GOT3 (cell line): ENCODE measurements at places on chromosomes 16 and 17.

DNA sequence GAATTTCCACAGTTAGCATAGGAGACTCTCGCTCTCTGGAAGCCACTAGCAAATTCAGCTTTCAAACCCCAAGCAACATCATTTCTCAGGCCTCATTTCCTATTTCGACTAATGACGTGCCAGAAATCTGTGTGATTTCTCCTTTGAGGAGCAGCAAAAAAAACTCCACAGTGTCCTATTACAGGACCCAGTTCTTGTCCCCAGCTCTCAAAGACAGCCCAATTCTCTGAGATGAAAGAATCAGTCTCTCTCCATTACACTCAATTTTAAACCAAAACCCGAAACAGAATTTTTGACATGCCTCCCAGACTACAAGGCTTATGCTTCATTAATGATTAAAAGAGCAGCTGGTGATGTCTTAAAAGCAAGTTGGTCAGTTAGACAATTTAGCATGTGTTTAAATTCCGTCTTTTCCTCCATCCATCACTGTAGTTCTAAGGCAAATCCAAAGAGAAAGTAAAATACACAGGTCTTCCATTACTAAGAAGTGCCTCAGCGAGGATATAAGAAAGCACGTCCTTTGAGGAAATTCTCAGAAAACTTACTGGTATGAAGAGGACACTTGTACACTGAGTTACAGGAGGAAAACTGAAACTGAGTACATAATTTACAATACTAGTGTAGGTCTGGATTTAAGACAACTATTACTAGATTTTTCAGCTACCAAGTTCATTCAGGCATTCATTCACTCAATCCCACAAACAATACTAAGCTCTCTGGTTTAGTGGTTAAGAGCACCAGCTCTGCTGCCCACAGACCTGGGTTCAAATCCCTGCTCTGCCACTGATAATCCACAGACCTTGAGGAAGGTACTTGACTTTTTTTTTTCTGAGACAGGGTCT lies 12.5 kb downstream of the TOM1L2 start:
- no peak for DNase-seq

GRCh38 chr17:74217888-74218287 lies 4.5 kb downstream of the TTYH2 start:
- no peak for DNase-seq

- DNase-seq, result no peak
These were observed 8.6 kb downstream of the RIPOR1 start for GRCh38 chr16:67537270-67537635.

- no peak for DNase-seq
These were observed 248.5 kb downstream of the RBFOX1 start for GRCh38 chr16:7581175-7581574.

GRCh38 chr17:72733619-72734282 lies 358.7 kb downstream of the SLC39A11 start:
- no peak for DNase-seq

DNA sequence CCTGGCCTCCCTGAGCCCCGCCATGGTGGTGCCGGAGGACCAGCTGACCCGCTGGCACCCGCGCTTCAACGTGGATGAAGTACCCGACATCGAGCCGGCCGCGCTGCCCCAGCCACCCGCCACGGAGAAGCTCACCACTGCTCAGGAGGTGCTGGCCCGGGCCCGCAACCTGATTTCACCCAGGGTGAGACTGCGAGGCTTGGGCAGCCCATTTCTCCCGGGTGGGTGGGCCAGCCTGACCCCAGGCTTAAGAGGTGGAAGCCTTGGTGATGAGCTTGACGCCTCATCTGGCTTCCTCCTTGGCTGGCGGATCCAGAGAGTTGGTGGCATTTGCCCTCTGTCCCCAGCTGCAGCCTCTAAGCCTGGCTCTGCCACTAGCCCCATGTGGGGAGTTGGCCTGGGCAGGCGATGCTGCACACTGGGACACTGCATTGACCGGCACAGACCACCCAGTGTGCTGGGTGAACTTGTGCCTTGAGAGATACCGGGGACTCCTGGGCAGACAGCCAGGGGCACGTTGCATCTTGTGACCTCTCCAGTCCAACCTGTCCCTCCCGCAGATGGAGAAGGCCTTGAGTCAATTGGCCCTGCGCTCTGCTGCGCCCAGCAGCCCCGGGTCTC lies 3.0 kb downstream of the CDT1 start:
- no peak for DNase-seq

- DNase-seq, result no peak
These were observed 46.6 kb downstream of the MRM3 start for GRCh38 chr17:828761-829160.

GRCh38 chr17:43019418-43019817 lies 2.8 kb downstream of the VAT1 start:
- DNase-seq, result no peak

GRCh38 chr17:43018932-43019331 lies 3.3 kb downstream of the VAT1 start:
- DNase-seq, result no peak

- no peak for DNase-seq
These were observed 107.0 kb upstream of the RPL38 start for GRCh38 chr17:74096456-74096855.

DNA sequence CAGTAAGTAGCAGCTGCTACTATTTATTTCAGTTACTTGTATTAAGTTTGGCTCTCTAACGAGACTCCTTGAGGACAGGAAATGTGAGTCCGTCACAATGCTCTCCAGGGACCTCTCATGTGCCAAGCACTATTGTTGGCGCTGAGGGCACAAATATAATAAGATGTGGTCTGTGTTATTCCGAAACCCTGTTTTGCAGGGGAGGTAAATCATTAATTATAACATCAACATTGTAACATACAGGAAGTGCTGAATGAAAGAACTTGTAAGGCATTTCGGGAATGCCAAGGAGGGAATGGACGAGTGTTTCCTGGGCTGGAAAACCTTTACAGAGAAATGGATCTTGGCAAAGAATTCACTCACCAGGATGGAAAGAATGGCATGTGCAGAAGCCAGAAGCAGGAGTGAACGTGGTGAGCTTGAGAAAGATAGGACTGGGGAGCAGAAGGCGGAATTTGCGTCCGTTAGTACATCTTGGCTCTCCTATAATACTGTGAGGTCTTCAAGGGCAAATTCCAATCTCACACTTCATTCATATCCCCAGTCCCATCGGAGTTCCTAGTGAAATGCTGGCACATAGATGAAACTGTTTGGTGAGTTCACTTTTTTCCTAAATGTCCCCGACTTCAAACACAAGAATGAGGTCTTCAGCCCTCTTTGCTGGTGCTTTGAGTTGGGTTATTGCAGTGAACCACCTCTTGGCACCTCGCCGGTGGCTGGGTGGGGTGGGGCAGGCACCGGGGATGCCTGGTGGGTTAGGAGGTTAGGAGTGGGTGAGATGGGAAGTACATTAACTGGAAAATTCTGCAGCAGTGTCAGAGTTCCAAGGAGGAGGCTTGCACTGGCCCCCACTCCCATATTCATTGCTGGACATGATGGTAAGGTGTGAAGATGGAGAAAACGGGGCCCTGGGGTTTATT lies 11.5 kb downstream of the TAC4 start:
- no peak for DNase-seq

DNA sequence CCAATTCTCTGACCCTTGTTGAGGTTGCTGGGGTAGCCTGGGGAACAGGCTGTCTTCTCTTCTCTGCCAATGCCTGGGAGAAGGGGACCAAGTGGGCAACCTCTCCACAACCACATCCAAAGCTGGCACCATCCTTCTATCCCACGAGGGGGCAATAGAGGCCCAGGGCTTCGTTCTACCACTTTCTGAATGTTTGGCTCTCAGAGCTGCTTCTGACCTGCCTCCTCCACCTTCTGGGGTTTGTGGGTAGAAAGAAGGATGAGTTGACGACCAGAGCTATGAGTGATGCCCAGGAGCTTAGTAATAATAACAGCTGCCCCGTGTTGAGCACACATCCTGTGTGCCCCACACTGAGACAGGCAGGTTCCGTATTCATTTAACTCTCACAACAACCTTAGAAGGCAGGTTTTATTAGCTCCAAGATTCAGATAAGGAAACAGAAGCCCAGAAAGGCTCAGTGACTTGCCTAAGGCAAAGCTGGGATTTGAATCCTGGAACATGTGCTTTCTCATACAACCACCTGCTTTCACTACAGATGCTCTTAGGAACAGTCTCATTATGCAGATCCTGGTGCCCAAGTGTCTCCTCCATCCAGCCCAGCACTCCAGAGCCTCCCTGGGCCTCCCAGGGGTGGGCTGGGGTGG lies 11.1 kb downstream of the TSPOAP1 start:
- no peak for DNase-seq

- no peak for DNase-seq
These were observed 12.7 kb upstream of the FAM20A start for GRCh38 chr17:68613739-68614298.

GRCh38 chr16:80704751-80705505 lies 99.5 kb downstream of the CDYL2 start:
- DNase-seq, result no peak

GRCh38 chr17:49915670-49916069 lies 53.3 kb upstream of the DLX4 start:
- no peak for DNase-seq
